ENCODE measurements at places on chromosomes 2 and 18.

- DNase-seq: no peak
Measured at GRCh38 chr2:888211-888801, 62.3 kb upstream of the SNTG2 start.

- DNase-seq: no peak
Measured at GRCh38 chr2:134183679-134184078, 70.2 kb upstream of the MGAT5 start.

- DNase-seq: peak; percentile 31
Measured at GRCh38 chr2:27262379-27263286, at the start of gene SLC30A3. Gene SLC30A3 (minus strand): TSS chr2:27263047. CDS start chr2:27262906, 141 bp downstream.

GRCh38 chr2:170408461-170409163 is 230.7 kb downstream of the MYO3B start:
- no peak for DNase-seq

- no peak for DNase-seq
Measured at GRCh38 chr2:9958057-9958456, 6.6 kb downstream of the GRHL1 start.

DNA sequence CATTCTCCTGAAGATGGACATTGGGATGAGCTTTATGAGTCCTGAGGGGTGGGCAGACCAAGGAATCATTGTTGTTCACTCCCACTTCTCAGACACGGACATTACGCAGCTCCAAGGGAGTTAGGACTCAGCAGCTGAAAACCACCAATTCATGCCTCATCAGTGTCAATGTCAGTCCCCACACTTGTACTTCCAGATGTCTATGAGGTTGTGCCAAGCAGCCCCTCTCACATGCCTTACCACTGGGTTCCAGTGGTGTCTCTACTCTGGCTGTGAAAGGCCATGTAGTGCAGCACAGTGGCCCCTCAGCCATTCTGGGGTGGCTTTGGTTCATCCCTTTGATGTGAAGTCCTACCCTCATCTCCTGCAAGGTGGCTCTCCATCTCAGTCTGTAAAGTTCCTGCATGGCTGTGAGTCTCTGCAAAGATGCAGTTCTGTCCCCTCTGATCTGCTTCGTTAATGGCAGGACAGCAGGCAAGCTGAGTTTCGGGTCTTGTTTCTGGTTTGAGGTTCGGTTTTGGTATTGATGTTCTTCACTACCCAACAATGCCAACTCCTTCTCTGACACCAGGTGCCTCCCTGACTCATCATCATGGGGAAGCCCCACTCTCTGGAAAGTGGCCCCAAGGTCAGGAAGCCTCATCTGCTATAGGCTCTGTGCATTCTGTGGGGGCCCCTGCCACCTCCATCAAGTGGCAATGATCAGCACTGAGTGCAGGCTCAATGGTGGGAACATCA is 14.0 kb upstream of the COL6A3 start:
- no peak for DNase-seq

- DNase-seq: no peak
Measured at GRCh38 chr2:109085912-109086742, 42.9 kb upstream of the SH3RF3 start.

GRCh38 chr18:48080546-48080945 is 150.1 kb upstream of the SMAD2 start:
- DNase-seq: no peak

DNA sequence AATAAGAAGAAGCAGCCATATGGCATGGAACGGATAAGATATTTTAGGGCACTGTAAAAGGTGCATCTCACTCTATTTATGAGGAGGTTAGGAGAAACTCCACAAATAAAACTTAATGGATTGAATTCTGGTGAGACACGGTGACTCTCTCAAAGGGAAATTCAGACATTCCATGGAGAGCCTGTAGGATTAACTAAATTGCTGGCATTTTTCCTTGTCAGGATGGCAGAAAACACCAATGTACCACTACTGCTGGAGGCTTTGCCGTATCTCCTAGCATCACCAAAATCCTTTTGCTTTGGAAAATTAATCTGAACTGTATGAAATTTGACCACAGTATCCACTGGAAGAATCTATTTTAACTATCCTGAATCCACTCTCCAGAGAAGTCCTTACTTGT is 79.3 kb downstream of the RBM43 start:
- no peak for DNase-seq

DNA sequence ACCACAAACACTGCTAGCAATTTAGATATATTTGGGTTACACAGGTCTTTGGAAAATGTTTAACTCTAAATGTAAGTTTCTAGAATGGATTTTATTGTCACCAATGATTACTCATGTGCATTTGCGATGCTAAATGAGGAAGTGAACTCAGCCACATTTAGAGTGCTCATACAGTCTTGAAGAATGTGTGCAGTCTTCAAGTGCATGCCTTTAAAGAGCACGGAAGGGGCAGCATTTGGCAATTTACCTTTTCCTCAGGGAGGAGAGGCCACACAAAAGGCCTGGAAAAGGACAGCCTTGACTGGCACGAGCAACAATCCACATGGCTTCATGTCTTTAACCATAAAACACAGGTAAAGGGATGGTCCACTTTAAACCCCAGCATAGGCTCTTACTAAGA is 78.5 kb upstream of the STK17B start:
- DNase-seq: no peak

DNA sequence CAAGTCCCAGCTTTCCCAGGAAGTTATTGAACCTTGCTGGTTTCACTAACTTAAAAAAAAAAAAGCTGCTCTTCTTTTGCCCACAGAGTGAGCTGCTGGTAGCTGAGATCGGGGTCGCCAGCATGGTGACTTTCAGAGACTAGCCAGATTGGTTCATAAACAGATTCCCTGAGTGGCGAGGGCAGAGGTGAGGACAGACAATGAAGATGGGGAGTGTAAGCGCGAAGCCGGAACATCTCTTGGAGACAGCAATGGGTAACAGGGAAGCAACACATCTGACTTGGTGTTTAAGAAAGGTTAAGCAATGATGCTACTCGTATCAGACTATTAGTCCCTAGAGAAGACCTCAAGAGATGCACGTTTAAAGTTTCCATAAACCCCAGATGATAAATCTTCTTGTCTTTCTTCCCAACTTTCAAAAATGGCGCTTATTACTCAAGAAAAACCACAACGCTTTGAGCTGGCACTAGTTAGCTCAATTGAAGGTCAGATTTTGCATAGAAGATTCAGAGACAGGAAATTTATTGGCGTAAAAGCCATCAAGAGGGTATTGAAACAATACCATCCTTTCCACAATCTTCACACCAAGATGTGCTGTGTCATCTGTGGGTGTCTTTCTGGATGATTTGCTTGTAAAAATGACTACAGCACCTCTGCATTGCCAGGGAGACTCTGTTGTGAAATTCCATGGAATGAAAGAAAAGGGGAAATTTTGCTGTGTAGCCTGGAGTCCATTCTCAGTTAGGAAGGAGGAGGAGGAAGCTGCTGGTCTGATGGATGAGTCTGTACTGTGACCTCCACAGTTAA is 193.1 kb upstream of the CXCR4 start:
- DNase-seq: no peak

GRCh38 chr2:78093436-78093835 is 571.3 kb upstream of the LRRTM4 start:
- DNase-seq: no peak

DNA sequence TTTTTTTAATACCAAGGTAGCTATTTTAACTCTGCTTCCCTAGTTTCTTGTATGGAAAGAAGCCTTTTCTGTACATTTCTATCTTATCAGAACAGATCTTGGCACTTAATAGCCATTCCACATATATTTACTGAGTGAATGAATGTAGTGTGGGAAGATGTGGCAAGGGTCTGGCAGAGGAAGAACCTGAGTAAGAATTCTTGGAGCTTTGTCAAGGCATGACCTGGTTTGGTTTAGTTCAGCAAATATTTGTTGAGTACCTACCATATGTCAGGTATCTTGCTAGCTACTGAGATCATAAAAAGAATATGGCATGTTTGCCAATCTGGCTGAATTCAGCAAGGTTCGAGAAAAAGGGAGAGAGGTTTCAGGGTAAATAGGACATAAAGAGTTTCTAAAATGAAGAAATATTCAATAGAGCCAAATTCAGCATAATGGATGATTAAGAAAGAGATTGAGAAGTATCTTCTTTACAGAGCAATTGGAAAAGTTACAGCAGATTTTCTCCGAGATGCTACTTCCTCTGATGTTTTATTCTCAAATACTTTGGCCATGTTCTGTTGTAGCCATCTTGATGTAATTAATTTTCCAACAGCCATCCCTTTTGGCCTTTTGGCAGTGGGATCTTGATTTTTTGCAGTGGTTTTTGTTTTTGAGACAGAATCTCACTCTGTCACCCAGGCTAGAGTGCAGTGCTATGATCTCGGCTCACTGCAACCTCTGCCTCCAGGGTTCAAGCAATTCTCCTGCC is 21.7 kb upstream of the MEP1B start:
- DNase-seq: no peak

DNA sequence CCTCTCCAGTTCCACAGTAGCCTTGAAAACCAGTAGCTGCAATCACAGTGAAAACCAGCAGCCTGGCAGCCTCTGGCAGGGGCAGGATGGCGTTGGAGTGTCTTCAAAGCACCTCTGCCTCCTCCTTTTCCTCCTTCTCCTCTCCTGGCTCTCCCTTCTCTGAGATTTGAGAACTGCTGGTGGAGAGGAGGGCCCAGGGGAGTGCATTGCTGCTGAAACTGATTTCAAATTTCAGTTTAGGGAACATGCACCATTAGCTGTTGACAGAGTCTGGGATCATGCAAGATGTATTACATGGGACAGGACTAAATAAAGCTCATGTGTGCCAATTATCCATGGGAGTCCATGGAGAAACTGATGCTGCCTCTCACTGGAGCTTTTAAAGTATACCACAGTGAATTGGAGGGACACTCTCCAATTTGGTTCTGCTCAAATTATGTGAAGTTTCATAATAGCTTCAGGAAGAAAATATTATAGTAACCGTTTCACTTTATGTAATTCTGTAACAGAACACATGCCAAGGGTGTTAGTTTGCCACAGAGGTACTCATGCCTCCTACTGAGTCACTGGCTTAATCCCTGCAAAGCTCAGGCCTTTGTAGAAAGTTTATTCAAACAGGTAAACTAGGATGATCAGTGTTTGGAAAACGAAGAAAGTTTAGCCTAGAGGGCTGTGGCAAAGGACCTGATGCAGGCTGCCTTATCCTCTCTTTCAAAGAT is 146.1 kb downstream of the PRPF40A start:
- no peak for DNase-seq

- no peak for DNase-seq
Measured at GRCh38 chr2:134660626-134661402, 58.0 kb downstream of the TMEM163 start.

GRCh38 chr2:49490710-49491109 is 336.4 kb upstream of the FSHR start:
- no peak for DNase-seq

GRCh38 chr18:48982266-48982665 is 31.5 kb upstream of the SMAD7 start:
- no peak for DNase-seq

DNA sequence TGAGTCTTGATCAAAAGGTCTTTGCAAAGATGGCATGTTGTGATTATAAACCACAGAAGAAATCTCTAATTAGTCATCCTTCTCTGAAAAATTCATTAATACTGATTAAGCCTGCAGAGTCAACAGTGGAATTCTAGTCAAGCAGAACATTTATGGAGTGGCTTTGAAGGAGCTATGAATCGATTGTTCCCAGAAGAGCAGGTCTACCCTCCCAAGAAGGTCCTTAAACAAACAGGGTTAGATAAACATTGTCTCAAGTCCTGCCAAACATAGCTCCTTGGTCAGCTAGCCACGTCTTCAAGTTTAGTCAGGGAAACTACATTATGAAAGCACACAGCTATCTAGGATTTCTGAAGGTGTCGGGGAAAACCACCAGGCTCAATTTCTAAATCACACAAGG is 88.9 kb downstream of the ITGA4 start:
- DNase-seq: no peak

DNA sequence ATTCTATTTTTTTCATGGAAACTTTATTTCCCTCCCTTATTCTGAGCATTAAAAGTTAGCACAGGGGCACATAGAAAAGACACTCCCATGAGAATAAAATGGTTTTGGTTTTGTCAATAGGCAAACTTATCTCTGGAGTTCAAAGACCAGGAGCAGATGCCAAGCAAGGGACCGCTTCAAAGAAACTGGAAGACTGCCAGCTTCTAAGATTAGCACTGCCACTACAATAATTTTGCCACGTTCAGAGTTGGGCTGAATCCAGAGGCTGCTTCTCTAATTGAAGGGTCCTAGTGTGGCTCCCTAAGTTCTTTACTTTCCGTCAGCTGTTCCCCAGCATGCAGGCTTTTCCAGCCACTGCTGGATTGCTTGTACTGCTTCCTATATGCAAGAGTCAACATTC is 681.0 kb upstream of the GCFC2 start:
- no peak for DNase-seq

DNA sequence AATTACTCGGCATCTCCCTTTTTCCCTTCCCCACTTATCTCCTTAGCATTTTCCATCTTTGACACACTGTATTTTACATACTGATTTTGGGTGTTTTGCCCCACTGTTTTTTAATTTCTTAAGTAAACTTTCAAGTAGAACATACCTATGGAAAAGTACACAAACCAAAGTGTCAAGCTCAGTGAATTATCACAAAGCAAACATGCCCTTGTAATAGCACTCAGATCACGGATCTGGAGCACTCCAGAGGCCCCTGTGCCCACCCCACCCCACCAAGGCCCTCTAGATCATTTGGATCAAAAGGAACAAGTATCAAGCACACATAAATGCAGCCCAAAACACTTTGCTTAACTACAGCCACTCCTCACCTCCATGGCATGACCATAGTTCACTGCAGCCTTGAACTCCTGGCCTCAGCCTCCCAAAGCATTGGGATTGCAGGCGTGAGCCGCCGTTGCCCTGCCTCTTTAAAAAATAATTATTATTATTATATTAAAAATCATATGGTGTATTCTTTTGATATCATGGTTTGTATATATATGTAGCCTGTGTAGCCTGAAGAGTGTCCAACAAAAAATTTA is 38.1 kb downstream of the FER1L5 start:
- no peak for DNase-seq

DNA sequence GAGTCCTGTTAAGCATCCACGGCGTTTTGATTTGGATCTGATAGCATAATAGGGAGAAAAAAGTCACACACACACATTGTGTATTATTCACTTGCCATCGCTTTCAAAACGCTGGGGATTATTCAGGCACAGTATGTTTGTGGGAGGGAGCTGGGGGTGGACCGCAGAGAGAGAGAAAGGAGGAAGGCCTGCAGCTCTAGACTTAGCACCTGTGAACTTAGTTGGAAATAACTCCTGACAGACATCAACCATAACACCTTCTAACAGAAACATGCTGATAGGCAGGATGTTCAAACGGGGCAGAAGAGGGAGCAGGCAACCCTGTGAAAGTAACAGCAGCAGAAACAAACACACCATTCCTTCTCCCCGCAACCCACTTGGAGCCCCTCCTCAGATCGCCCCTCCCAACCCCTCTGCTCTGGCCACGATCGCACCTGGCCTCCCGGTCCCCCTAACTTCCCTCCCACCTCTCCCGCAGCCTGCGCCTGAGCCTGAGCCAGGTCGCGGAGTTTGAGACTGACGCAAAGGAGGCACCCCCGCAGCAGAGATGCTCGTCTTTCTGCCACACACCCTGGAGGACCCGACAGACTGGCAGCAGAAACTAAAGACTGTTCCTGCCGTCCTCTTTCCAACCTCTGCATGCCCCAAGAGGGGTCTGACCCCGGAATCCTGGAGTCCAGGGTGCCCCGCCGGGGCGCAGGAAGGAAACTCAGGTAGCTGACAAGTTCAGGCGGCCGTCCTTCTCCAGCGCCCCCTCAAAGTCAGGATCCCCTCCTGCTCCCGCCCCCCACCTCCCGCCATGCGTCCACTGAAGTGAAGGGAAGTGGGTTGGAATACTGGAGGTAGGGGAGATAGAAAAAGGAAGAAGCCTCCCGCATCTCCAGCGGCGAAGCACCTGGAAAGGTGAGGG is 738 bp downstream of the CHST9 start:
- DNase-seq: no peak

- peak; percentile 39 for DNase-seq
Measured at GRCh38 chr18:74598350-74599001, 806 bp downstream of the ZNF407 start.
